Cardiac septum (tissue), 1 donor: ENCODE measurements at places on chromosomes 1 and 21. TPM values are rescaled to one million over a fixed set of nuclear protein-coding genes. Genes with fewer than 3 reads are reported as not detected.

Gene ECM1
- total RNA-seq: 14.5 TPM

Gene BRDT
- not detected for total RNA-seq

Gene HMGN1
- 88.7 TPM for total RNA-seq

Gene VHLL
- total RNA-seq: not detected

- no peak for DNase-seq
These were observed 37.7 kb upstream of the GPR37L1 start for GRCh38 chr1:202084791-202085681.

Gene ZNF593OS
- total RNA-seq: not detected

Gene BRINP3
- total RNA-seq: not detected

GRCh38 chr1:161185282-161185682 is 8.0 kb upstream of the B4GALT3 start:
- no peak for DNase-seq

Gene SPATA46
- total RNA-seq: not detected

Gene SYPL2
- total RNA-seq: 28.9 TPM

DNA sequence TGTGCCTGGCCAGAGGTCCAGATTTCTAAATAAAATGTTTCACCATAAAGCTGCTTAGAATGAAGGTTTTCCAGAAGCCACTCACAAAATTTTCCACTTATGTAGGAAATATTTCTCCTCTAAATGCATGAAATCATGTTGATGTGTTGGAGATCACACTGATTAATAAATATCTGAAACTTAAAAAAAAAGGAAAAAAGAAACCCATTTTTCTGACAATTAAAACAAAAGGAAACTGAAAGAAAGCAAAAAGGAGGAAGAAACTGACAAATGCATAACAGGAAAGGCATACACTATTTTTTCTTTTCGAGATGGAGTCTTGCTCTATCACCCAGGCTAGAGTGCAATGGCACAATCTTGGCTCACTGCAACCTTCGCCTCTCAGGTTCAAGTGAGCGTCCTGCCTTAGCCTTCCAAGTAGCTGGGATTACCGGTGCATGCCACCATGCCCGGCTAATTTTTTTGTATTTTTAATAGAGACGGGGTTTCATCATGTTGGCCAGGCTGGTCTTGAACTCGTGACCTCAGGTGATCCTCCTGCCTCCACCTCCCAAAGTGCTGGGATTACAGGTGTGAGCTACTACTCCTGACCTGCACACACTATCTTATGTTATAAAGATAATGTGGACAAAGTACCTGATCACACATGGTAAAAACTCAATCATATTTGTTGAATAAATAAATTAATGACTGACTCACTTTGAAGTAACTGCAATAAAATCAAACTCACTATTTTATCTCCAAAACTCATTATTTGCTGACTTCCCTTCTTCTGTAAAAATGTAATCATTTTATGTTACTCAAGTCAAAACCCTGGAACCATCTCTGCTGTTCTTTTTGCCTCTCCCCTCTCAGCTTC is 149.8 kb upstream of the NR5A2 start:
- DNase-seq: no peak

Gene CD84
- 2.4 TPM for total RNA-seq

DNA sequence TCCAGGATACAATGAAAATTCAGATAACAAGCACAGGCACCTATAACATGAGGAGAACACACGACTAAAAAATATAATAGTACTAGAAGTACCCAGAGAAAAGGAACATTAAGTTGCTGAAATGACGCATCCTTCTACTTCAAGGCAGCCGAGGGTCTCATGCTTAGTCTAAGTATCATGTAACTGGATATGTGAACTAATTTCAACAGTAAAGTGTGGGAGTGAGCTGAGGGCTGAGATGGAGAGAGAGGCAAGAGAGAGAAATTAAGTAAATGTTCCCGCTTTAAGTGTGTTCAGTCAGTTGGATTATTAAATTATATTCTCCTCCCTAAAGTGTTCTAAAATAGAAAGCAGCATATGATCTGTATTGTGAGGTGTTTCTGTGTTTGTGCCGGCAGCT is 152.2 kb upstream of the KRTAP19-8 start:
- DNase-seq: no peak

DNA sequence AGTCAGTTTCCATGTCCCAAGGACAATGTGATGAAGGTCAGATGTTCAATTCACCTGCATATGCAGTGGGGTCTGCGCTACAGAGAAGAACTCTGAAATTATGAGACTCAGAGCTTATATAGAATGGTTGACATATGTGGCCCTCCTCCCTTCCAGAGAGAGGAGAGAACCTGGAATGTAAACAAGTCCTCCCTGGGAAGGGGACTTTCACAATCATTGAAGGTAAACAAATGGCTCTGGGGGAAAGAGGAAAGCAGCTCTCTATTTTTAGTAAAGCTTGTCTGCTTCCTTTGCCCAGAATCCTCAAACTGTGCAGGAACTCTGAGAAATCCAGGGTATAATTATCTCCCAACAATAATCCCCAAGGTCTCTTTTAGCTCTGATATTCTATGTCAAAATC is 9.8 kb downstream of the OVGP1 start:
- DNase-seq: no peak

DNA sequence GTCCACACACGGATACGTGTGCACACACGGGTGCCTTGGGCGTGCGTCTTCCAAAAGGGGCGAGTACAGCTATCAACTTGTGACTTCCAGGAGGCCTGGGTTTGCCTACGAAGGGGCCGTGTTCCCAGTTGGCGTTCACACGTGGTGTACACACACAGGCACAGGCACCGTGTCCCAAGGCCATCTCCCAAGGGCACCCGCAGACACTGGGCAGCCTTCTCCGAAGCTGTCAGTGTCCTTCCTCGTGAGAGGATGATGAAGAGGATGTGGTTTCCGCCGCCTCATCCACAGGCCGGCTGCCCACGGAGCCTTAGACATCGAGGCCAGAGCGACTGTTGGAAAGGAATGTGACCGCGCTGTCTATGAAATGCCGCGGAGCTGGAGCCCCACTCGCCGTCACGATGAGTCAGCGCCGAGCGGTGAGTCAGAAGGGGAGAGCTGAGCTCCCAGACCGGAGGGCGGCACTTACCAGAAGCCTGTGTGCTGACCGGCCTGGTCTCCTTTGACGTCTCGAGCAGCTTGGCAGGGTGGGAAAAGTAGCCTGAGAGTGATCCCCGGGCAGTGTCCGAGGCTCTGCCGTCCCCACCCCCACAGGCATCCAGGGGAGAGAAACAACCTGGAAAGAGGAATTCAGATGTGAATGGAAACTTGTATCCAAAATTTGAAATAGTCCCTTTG is 141.4 kb upstream of the ARHGEF16 start:
- DNase-seq: peak; percentile 94

GRCh38 chr21:22096314-22096713 is 1098.1 kb downstream of the NCAM2 start:
- DNase-seq: no peak

- DNase-seq: peak; percentile 92
These were observed 1.9 kb upstream of the DHRS3 start for GRCh38 chr1:12619792-12620487.

Gene RXRG
- total RNA-seq: 5.1 TPM

DNA sequence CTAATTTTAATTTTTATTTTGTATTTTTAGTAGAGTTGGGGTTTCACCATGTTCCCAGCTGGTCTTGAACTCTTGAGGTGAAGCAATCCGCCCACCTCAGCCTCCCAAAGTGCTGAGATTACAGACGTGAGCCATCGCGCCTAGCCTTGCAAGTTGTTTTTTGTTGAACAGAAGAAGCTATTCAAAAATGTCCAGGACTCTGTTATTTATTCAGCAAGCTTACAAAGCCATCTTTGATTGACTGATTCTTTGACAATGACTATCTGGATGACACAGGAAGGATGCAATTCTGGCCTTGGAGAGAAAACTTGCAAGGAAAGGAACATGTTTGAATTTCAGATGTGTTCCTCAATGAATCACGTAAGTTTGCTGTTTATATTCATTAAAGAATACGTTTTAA is 63.5 kb downstream of the MAP3K7CL start:
- no peak for DNase-seq

Gene GRHL3
- total RNA-seq: not detected

- DNase-seq: no peak
These were observed 126.9 kb upstream of the ERRFI1 start for GRCh38 chr1:8152731-8153702.

Gene LRRC39
- total RNA-seq: 90.7 TPM

GRCh38 chr21:21715266-21715969 is 717.2 kb downstream of the NCAM2 start:
- no peak for DNase-seq

DNA sequence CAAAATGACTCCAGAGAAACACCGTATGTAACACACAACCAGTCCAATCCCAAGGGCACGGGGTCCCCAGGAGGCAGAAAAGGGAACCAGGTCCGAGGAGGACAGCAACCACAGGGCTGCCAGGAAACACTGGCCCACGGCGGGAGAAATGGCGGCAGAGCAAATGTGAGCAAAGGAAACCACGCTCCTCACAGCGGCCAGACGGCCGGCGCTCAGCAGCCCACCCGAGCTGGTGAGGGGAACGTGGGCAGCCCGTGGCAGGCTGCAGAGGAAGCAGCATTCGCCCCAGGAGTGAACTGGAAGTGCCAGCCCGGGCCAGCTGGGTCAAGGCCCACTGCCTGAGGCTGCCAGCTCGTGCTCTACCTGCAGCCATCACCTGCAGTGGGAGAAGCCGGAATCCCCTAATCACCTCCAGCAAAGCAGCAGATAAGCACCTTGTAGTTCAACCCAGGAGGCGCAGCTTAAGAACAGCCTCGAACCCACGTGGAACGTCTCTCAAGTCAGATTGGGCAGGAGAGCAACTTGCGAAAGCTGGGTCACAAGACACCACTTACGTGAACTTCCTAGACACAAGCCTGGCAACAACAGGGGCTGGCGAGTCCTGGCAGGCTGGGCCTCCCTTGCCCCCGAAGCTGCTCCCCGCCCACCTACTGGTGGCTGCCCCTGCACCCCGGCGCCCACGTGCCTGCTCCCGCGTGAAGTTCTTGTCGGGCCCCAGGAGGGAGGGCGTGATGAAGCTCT is 6.7 kb downstream of the SLC19A1 start:
- DNase-seq: peak; percentile 87

Gene RGS1
- total RNA-seq: 2.6 TPM

DNA sequence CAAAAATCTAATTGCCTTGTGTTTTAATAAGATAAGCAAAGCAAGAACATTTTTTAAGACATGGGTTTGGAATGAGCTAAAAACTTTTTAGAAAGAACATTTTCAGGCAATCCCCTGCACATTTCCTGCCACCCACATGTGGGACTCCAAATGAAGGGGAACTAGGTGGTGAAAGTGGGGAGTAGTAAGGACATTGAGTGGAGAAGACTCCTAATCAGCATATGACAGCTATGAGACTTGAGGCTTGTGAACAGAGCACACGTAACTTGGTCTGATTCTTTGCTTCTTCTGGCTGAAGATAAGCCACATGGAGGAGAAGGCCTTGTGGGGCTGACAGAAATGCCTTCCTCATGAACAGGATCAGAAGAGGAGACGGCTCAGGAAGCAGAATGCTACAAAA is 50.3 kb downstream of the FCER1A start:
- DNase-seq: no peak

Gene TSPEAR
- not detected for total RNA-seq

DNA sequence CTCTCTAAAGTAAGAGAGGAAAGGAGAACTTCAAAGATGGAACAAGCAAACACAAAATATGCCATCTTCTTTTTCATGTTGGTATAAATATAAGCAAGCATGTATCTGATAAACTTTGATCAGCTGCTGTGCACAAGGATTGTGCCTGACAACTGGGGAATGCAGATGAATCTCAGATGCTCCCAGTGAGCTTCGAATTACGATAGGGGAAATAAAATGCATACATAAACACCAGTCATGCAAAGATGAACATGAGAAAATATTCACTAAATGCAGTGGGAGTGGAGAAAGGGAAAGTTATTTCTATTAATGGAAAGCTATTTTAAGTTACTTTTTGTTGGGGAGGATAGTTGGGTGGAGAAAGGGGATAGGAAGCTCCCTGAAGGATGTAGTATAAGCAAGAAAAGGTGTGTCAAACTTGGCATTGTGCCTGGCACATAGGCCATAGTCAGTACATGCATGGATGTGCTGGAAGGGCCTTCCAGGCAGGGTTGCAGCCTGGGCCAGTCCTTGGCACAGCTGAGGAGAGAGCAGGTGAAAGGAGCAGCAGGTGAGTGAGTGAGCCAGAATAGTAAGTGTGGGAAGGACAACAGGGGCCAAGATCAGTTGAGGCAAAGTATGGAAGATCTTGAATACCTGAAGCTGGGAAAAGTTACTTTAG is 57.8 kb upstream of the PGD start:
- DNase-seq: no peak

Gene AIRE
- total RNA-seq: 0.11 TPM

Gene VANGL1
- 7.8 TPM for total RNA-seq

Gene SEC16B
- total RNA-seq: 1.3 TPM

DNA sequence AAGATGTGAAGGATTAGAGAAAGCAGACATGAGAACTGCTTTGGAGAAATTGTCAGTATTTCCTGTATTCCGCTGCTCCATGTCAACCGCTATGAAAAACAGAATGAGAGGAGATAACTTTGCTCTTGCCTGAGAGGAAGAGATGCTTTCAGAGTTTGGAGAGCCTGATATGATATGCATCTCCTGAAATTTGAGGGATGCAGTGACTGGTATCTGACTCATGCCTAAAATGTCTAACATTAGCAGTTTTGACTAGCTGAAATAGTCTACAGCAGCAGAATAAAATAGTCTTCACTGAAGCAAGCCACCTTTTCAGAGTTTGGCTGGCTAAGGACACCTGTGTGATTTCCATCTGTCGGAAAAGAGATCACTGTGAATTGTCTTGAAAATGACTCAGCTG is 165.8 kb upstream of the LRRC7 start:
- no peak for DNase-seq
